ENCODE measurements at places on chromosomes 12 and 14.
A peak's percentile ranks its signal among the peaks of the same experiment; 100 is the strongest.

DNA sequence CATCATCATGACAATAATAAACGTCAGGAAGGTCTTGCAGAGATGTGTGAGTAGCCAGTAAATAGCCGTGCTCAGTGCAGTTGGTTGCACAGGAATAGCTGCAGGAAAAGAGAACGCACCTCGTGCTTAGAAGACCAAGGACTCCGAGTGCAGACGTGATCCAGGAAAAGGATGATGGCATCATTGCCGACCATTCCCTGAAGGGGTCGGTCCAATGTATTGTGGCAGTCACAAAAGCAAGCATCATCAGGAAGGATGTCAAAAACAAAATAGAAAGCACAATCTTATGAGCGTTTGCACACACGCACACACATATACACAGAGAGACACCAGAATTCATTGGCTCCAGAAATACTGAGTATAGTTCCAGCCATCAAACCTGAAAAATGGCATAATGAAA, 12.8 kb downstream of the DUSP6 start:
- DNase-seq: no peak

DNA sequence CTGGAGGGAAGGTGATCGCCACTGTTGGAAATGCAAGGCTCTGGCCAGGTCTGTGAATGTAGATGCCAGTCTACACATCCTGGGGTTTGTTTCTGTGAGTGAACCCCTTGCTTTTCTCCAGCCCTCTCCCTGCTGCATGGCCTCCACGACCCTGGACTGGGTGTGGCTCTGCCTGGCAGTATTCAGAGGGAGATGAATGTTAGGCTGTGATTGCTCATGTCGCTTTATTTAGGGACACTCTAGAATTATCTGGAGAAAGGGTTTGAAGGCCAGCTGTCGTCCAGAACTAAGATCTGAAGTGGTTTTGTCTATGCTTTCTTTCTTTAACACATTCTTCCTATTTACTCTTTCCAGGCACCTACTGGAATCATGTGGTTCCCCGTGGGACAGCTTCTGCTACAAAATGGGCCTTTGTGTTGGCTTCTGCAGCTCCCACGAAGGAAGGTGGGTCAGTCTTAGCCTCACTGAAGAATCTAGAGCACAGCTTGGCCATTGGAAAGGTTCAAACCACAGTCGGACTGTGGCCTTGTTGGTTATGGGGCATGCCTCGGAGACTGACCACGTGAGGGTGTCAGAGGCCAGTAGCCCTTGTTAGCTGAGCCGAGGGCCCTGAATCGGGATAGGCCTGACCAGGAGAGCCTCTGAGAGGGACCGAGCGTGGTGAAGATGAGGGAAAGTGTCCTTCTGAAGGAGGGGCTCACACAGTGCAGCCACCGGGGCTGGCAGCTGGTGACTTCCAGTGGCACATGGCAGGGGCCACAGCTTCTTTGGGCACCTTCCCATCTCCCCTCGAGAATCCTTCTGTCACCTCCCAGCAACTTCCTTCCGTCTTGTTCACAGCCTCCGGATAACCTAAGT, 59.1 kb downstream of the ANKRD9 start:
- DNase-seq: no peak

- DNase-seq: no peak
These were observed 22.2 kb downstream of the PCBP2 start for GRCh38 chr12:53474077-53474476.

DNA sequence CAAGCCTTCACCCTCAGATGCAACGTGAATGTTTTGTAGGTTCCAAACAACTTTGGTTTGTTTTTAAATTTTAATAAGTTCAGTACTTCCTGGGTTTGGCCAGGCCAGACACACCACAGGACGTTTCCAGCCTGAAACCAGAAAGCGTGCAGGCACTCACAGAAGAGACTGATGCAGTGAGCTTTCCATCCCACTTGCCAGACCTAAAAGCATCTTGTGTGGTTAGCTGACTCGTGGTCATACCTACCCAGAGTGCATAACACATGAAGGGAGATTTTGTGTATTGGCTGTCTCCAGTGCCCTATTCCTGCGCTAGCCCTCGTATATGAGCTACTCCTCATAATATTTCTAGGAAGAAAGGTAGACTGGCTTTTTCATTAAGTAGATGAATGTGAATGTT, 297.3 kb upstream of the FAR2 start:
- DNase-seq: no peak

DNA sequence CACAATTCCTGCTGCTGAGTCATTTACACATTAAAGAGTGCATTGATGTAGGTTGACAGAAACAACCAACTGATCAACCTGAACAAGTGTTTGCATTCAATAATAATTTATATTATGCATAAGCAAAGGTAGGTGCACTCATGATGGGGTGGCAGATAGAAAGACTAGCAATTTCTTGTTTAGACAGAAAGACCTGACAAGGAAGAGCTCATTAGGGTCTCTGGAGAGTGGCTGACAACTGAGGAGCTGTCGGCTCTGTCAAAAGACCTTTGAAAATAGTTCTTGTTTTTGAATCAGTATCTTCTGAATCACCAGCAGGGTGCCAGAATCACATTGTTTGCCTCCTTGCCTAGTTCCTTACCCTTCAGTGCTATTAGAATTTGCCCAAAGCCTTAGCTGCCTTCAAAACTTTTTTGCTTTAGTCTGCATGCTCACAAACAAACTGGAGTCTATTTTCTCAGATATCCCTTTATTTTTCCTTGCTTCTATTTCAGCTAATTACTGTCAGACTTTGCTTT, 234.7 kb downstream of the BTG1 start:
- no peak for DNase-seq

- no peak for DNase-seq
These were observed 58.8 kb downstream of the STON2 start for GRCh38 chr14:81341370-81341769.

- DNase-seq: no peak
These were observed 88.2 kb downstream of the KLHL28 start for GRCh38 chr14:44873536-44873935.

- DNase-seq: no peak
These were observed 35.5 kb upstream of the PAX9 start for GRCh38 chr14:36626151-36626550.

DNA sequence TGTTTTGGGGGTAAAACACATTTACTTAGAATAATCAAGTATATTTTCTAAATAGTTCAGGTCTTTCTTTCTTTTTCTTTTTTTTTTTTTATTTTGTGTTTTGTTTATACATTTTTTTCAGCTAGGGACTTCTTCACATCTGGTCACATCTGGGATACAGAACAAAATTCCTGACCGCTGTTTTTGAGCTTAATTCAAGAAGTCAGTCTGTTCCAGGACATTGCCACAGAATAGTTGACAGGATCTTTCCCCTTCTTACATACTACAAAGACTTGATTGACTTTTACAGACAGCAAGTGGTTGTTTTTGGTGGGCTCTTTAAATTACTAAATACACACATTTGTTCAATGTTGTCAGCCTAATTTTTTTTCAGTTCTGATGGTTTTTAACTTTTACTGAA, 41.8 kb upstream of the DCN start:
- no peak for DNase-seq

DNA sequence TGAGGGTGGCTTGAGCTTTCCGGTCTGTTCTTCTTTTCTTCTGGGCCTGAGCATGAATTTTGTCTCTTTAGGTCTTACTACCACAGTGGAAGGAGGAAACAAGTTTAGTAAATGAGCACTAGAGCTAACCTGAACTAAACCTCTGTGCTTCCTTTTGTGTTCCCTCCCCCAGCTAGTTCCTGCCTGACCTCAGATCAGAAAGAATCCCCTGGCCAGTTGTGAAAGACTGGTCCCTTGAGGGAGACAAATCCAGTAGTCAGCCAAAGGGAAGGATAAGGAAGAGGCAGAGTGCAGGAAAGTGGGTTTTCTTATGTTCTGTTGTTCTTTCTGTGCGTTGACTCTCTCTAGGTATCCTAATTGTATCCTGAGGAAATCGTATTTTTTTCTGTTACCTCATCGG, 17.5 kb downstream of the ZNF664 start:
- DNase-seq: no peak

- no peak for DNase-seq
These were observed 2.6 kb upstream of the RCOR1 start for GRCh38 chr14:102589761-102590290.

GRCh38 chr12:69851976-69852375, 26.9 kb downstream of the MYRFL start:
- no peak for DNase-seq

GRCh38 chr12:56007564-56008559, 10.8 kb downstream of the SUOX start:
- peak; percentile 63 for DNase-seq

DNA sequence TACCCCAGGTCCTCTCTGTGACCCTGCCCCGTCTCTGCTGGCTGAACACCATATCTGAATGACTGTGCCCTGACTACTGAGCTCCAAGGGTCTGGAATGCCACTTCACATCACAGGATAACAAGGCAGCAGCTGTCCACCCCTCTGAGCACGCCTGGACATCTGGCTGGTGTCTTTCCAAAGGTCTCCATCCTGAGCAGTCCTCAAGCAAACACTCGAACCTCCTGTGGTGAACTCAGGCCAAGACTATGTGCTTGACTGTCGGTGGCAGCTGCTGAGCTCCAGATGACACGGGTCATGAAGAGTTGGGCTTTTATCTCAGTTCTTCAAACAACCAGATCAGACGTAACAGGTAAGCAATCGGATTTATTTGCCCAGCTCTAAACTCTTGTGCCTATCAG, 117.2 kb upstream of the BCL2L14 start:
- no peak for DNase-seq

GRCh38 chr12:105233041-105233905, 2.7 kb downstream of the APPL2 start:
- no peak for DNase-seq

- no peak for DNase-seq
These were observed 19.4 kb downstream of the PPP1R36 start for GRCh38 chr14:64569138-64569631.

GRCh38 chr14:50977863-50978528, 33.7 kb upstream of the PYGL start:
- no peak for DNase-seq

DNA sequence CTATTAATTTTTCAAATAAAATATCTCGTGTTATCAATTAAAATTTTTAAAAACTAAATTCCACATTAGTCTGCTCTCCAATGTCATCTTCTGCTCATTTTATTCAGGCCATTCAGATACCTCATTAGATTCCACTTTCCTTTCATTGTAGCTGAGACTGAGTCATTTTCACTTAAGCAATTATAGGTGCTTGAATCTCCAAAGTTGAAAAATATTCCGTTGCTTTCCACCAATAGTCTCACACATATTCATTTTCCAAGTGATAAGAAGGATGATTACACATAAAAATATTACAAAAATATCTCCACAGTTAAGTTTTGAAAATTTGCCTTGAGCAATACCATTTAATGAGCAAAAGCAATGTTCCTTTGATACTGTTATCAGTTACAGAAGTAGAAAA, 36.5 kb upstream of the YBX3 start:
- no peak for DNase-seq

DNA sequence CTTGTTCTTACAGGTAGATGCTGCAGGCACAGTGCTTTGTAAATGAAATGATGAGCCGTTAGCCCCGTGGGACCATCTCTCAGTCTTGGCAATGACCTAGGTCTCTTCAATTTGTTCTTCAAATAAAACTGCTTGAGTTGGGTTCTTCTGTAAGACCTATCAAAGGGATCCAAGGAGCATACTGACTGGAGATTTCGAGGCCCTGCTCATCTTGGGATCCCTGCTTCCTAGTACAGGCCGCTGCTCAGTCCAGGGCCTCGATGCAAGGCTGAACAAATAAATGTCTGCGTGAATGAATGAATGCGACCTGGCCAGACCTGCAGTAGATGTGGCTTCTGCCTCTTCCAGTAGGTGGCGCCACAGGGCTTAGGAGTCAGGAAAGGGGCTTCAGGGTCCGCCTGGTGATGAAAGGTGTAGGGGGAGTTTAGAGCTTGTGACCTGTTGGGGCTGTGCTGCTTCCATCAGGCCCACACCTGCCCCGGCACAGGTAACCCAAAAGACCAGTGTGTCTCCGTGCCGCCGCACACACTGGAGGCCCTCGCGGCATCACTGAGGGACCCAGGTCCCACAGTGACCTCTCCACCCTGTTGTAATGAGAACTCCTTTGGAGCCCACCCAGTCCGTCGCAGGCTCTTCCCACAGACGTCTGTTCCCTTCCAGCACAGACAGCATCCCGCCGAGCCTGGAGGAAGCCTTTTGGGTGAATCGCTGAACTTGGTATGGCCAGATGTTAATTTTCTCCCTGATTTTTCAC, 4.4 kb downstream of the CACNA1C start:
- peak; percentile 52 for DNase-seq

GRCh38 chr14:65999865-66000264, 486.3 kb upstream of the CCDC196 start:
- no peak for DNase-seq

- DNase-seq: no peak
These were observed 954.8 kb upstream of the SEL1L start for GRCh38 chr14:82488473-82488872.

GRCh38 chr14:57355081-57355800, 35.1 kb upstream of the NAA30 start:
- no peak for DNase-seq

DNA sequence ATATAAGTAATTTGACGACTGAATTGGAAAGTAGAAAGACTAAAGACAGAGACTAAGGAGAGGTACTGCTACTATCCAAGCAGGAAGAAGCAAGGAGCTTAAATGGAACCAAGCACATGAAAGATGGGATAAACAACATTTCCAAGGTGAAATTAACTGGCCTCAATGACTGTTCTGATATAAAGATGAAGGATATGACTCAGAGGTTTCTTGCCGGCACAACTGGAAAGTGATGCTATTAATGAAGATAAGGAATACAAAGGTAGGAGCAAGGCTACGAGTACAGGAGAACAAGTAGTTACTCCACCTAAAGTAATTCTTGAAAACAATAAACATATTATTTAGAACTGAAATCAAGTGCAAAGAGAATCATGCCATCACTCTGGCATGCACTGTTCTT, 6.4 kb downstream of the SNX6 start:
- no peak for DNase-seq

GRCh38 chr12:28879379-28879778, 269.7 kb upstream of the FAR2 start:
- no peak for DNase-seq

DNA sequence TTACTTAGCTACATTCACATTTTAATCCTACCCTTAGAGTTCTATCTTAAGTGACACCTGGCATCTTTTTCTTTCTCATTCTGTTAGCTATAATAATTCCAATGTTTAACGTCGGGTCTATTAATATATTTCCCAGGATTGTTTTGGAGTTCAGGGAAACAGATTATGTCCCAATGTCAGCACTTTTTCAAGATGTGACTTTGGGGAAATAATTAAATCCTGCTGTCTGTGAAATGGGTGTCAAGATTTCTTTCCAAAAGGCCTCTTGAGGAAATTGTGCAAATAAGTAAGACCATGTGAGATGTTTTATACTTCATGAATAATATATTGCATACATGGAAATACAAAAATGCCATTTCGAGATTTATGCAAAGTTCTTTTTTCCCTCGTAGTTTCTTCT, 887.6 kb upstream of the SEL1L start:
- no peak for DNase-seq

GRCh38 chr12:118312578-118312977, 60.1 kb downstream of the TAOK3 start:
- DNase-seq: no peak

- no peak for DNase-seq
These were observed 997.8 kb downstream of the NRXN3 start for GRCh38 chr14:79167957-79168356.

- no peak for DNase-seq
These were observed 150.3 kb downstream of the LRRK2 start for GRCh38 chr12:40375076-40375475.

- no peak for DNase-seq
These were observed 26.6 kb upstream of the ETV6 start for GRCh38 chr12:11622876-11623281.

GRCh38 chr12:49947593-49948226, 2.8 kb upstream of the AQP2 start:
- no peak for DNase-seq

GRCh38 chr12:19674437-19674836, 235.1 kb downstream of the AEBP2 start:
- no peak for DNase-seq

Data from stimulated activated naive CD8-positive, alpha-beta T cell treated with anti-CD3 and anti-CD28 coated beads, Interleukin-15, amount 100 ng/mL, for 72 hours (primary cell).